NCI-H1048 (cell line): ENCODE measurements at places on chromosomes 2 and 18.

GRCh38 chr18:51137891-51138290, 59.6 kb downstream of the MEX3C start:
- DNase-seq = no peak

DNA sequence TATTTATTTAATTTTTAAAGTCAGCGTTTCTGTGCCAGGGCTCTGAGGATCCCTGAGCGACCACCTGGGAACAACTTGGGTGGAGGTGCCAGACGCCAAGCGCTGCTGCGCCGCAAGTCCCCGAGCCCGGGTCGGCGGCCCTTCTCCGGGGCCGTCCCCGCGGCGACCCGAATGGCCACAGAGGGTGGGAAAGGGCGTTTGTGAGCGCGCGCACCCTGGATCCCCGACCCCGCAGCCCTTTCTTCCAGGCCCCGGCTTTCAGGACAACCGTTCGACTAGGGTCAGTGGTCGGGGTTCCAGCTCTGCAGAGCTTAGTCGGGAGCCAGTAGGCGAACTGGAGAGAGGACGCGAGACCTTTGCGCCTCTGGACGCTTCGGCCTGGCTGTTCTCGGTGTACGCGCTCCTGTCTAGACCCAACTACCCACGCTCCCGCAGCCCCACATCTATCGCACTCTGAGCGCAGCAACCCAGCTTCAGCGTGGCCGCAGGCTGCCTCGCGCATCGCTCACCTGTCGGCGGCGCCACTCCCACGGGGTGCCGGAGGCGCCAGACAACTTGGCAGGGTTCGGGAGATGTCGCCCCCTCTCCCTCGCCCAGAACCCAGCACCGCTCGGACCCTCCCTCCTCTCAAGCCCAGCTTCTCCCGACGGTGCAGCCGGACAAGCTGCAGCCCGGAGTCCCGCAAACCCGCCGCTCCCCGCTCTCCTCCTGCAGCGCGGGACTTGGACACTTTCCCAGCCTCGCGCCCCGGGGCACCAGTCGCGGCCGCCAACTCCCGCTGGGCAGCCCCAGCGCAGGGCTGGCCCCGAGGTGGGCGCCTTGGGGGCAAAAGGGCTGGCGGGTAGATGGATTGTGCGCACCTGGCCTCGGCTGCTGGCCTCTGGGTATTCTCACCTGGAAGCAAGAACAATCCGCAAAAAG, 758 bp downstream of the LYPD1 start:
- DNase-seq = no peak

GRCh38 chr2:84792856-84793522, 87.9 kb downstream of the TRABD2A start:
- DNase-seq = no peak

- DNase-seq = no peak
Measured at GRCh38 chr2:67709835-67710234, 312.7 kb downstream of the ETAA1 start.

- DNase-seq = no peak
Measured at GRCh38 chr18:48711651-48712486, 173.0 kb downstream of the CTIF start.

DNA sequence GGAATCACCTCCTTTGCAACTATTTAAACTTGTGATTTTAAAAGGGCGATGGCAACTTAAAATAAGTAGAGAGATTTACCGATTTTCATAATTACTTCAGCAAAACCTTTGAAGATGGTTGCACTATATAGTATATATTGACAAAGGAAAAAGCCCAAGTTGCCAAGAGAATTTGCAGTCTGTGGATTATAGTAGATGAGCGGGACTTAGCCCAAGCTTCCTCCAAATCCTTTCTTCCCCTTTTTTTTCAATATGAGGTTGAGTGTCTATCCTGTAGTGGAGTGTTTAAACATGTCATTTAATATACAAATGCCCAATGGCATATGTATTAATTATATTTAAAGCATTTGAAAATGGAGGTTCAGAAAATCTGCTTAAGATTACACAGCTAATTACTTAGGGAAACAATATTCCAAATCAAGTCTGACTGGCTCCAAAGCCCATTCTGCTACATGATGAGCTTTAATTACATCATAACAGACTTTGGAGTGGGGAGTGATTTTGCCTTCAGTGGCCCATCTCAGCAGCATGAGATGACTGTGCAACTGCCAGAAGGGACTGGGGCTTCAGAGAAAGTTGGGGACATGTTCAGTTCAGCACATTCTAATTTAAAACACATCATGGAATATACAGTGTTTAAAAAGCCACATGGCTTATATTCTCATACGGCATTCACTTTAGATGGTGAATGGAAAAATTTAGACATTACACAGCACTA, 73.2 kb downstream of the COL3A1 start:
- DNase-seq = no peak
